ENCODE measurements at places on chromosomes 3 and 15.
A peak's percentile ranks its signal among the peaks of the same experiment; 100 is the strongest.

- DNase-seq: no peak
These were observed 120.5 kb downstream of the TMEM108 start for GRCh38 chr3:133158686-133159085.

DNA sequence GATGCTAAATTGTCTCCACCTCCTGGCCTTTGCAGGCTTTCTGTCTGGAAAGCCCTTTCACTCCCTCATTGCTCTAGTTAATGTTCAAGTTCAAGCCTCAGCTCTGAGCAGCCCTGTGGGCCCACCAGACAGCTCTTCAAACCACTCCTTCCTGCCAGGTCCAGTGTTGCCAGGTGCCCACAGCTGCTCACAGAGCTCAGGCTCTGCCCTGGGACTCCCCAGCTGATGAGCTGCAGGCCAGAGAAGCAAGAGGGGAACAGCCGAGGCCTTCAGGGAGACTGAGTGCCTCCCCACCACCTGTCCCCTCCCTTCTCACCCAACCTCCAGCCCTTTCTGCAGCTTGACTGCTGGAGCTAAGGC lies 1.3 kb upstream of the ZBTB47 start:
- DNase-seq: no peak

- DNase-seq: no peak
These were observed 45.6 kb upstream of the NDUFB4 start for GRCh38 chr3:120550546-120550945.

GRCh38 chr3:96101006-96101560 lies 713.3 kb upstream of the EPHA6 start:
- DNase-seq: no peak

GRCh38 chr3:3085782-3086181 lies 24.4 kb downstream of the IL5RA start:
- no peak for DNase-seq

GRCh38 chr3:29313981-29314726 lies 33.3 kb downstream of the RBMS3 start:
- DNase-seq: no peak

GRCh38 chr3:140711390-140712035 lies 33.6 kb downstream of the TRIM42 start:
- DNase-seq: no peak

DNA sequence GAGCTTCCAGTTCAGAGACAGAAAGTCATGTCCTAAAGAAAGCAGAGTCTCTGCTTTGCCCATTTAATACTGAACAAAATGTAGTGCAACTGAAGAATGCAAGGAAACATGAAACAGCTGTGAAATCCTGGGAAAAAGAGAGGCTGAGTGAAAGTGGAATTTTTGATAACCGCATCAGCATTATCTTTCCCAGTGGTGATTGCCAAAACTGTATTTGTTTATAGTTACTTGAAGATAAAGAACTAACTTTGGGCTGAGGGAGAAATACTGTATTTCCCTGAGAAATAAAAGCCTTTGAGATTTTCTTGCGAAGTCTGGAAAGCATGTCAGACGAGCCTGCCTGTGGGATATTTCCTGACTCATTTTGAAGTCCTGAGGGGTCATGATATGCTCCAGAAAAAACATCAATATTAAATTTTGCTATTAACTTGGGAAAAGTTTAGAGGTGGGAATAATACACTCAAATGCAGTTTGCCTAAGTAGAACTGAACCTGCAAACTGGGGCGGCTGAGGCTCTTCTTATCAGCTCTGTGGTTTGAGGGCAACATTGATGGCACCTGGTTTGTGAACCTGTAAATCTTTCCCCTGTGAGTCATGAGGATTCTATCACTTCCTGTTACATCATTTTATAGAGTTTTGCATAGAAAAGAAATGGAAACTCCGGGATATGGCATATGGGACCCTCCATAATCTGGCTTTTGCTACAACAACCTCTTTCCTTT lies 855.3 kb downstream of the MCTP2 start:
- no peak for DNase-seq

DNA sequence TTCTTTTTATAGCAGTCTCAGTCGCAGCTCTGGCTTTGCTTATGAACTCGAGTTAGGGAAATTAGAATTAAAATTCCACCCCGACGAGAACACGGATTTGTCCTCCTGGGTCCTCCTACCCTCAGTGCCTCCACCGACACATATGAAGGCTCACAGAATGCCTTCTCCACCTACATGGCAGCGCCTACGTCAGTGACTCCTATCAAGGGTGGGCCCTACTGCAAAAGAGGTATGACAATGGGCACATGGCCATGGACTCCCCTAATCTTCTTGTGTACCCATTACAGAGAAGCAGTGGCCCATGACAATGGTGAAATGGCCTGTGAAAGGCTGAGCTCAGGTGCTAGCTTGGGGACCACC lies 173.0 kb upstream of the TLE3 start:
- no peak for DNase-seq

DNA sequence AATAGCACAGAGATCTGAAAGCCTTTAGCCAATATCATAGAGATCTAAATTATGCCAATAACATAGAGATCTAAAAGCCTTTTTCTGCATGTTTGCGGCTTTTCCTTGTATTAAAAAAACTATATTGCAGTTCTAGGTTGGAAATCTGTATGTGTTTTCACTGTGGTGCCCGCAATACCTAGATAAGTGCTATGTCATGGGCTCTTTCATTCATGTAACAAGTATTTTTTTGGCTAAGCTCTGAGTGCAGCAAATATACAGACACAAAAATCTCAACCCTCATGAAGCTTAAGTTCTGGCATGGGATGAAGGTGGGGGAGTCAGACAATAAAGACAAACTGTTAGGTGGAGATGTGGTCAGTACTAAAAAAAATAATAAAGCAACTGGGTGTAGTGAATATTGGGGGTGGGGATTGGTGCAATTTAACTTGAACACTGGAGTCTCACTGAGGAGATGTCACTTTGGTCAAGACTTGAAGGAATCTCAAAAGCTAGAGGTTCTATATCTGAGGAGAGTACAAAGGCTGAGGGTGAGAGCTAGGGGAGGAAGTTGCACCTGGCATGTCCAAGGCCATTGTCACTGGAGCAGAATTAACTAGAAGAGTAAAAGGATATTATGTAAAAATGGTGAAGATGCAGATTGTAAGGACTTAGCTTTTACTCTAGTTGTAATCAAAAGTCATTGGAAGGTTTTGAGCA lies 973 bp downstream of the BUB1B start:
- no peak for DNase-seq

- no peak for DNase-seq
These were observed 347.0 kb upstream of the ZNF385D start for GRCh38 chr3:22098021-22098420.

DNA sequence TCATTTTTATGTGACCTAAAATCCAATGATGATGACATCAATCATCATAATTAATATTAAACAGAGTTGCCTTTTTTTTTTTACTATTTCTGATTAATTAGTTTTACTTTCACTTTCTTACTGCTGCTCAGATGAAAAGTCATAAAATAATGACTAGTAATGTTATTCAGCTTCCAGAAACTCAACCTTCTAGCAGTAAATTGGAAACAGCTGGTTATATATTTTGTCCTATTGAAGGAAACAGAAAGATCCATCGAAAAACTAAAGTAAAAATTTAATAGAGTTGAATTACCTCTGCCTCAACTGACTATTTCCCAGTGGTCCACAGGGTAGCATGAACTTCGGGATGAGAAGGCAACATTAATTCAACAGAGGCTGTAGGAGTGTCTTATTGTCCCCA lies 107.1 kb upstream of the PTX3 start:
- DNase-seq: no peak

DNA sequence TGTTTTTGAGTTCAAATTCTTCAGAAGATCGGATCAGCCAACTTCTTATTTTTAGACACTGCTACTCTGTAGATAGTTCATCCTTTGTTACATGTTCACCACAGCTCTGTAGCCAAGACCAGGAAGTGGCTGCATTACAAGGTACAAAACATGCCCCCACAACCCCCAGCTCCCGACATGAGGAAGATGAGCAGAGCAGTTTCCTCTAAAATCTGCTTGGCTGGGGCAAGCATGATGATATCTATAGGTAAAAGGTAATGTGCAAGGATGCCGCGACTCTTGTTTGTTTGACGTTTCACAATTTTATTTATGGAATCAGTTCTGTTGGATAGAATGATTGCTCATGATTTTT lies 126.5 kb upstream of the GRM7 start:
- DNase-seq: no peak

- no peak for DNase-seq
These were observed 4.8 kb downstream of the PPP1R14D start for GRCh38 chr15:40823572-40824343.

- DNase-seq: no peak
These were observed 3.3 kb downstream of the GABRG3 start for GRCh38 chr15:26974120-26974780.

DNA sequence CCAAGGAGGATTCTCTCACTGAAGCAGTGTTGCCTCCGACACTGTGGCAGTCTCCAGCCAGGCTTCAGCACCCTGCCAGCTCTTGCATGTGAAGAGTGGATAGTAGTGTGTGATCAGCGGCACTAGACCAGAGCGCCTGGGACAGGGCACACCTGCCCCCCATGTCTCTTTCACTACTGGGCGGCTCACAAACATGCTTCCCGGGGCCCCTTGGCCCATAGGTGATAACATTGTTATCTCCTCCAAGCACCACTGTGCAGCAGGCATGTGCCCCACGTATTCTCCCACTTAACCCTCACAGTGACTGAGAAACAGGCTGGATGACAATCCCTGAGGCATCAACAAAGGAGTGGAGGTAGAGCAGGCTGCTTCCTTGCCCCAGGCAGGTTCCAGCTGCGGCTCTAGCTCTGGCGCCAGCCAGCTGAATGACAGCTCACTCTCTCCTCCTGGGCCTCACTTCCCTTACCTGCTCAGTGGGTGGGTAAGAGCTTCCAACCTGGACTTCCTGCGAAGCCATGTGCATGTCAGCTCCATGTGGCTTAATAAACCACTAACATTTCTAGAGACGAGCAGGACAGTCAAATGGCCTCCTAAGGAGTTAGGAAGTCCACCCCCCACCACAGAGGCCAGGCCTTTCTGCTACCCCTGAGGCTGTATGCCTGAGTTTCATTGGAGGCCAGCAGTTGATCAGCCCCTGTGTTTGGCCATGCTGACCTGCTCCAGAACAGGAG lies 37.8 kb downstream of the KLF13 start:
- DNase-seq: peak; percentile 70

- no peak for DNase-seq
These were observed 46.2 kb downstream of the LIPC start for GRCh38 chr15:58478035-58478434.

- DNase-seq: no peak
These were observed 941 bp upstream of the SLC26A6 start for GRCh38 chr3:48636149-48636655.

DNA sequence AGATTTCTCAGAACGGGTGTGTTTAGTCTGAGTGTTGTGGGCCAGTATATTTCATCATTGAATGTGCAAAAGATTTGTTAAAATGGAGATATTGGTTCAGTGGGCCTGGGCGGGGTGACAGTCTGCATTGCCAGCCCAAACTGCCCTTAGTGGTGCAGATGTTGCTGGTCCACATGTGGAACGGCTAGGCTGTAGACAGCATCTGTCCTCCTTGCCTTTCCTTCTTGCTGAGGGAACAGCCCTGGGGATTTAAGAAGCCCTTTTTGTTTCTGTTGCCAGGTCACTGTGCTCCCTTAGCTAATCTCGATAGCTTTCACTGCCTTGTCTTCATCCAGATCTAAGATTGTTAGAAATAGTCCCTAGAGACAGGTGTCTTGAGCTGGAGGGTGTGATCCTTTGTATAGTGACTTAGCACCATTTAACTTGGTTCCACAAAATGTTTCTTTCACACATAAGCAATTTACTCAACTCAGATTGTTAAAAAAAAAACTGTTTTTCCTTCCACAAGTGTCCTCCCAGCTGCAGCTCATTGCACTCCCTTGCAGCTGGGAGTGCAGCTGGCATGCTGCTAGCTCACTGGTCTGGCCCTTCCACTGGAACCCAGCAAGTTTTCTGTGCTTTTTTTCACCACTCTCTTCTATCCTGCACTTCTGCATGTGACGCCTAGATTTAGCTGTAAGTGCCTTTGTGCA lies 37.5 kb downstream of the GAP43 start:
- DNase-seq: peak; percentile 54

DNA sequence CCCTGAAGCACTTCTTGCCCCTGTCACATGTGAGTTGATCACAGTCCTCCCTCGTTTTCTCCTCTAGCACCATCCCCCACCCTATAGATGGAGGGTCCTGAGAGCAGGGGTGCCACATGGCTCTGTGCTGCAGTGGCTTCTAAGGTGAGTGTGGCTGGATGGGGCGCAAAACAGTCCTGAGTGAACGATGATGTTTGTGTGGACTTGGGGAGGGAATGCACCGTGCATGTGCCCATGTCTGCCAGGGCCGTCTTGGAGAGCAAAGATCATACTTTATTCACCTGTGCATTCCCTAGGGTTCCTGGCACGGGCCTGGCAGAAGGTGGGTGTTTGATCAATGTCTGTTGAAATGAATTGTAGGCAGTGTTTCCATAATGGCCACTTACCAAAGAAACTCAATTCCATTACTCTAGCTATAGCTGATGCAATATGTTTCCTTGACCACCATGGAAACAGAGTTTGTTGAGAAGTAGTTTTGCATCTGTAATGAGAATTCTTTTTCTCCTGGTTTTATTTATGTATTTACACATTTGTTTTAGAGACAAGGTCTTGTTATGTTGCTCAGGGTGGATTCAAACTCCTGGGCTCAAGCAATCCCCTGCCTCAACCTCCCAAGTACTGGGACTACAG lies 58.0 kb downstream of the ABTB1 start:
- DNase-seq: no peak

DNA sequence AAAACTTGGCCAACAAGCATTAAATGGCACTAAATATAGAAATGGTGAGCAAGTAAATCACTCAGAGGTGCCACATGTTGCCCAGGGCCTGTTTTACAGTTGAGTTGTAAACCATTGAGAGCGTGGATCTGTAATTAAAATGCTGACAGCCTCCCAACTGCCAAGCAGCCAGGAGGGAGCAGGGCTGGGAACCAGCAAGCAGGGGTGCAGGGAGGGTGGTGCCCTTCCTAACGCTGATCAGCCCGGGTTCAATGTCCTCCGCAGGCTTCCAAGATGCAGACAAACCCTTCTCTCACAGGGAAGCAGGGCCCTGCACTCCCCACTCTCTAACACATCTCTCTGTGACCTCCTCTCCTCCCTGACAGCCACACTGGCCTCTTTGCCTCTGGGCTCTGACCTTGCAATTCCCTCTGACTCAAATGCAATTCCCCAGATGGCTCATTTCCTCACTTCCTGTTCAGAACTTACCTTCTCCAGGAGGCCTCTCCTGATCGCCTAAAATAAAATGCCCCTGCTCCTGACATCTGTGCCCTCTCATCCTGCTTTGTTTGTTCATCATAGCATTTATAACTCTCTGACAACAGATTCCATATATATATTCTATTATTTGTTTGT lies 40.0 kb downstream of the WNT7A start:
- no peak for DNase-seq

GRCh38 chr3:62892951-62893350 lies 17.7 kb upstream of the CADPS start:
- DNase-seq: no peak

- no peak for DNase-seq
These were observed 10.2 kb downstream of the BDH1 start for GRCh38 chr3:197545571-197545970.
